ENCODE measurements at places on chromosomes 12 and 14. TPM values are rescaled to one million over a fixed set of nuclear protein-coding genes. Genes with fewer than 3 reads are reported as not detected.

The AGAP2 gene
- 0.12 TPM for total RNA-seq

The KCNJ8 gene
- total RNA-seq = 0.22 TPM

The IFI27 gene
- 0.40 TPM for total RNA-seq

The CNOT2 gene
- total RNA-seq = 32.5 TPM

The PTGDR gene
- not detected for total RNA-seq

The PLCZ1 gene
- total RNA-seq = not detected

The FGF6 gene
- not detected for total RNA-seq

The IFNG gene
- total RNA-seq = not detected

The MIP gene
- not detected for total RNA-seq

The TMEM132D gene
- not detected for total RNA-seq

The LAG3 gene
- total RNA-seq = 1.9 TPM

The TEAD4 gene
- 46.1 TPM for total RNA-seq

The LRRC10 gene
- not detected for total RNA-seq

The FLRT2 gene
- 3.0 TPM for total RNA-seq

The ABCC9 gene
- not detected for total RNA-seq

The PRB2 gene
- not detected for total RNA-seq

The P2RX2 gene
- not detected for total RNA-seq

The ARL6IP4 gene
- 243 TPM for total RNA-seq

The AKAP3 gene
- 0.09 TPM for total RNA-seq

The TPPP2 gene
- total RNA-seq = not detected

The DNAH10 gene
- total RNA-seq = 0.31 TPM

The OAS1 gene
- total RNA-seq = 41.0 TPM

The AQP6 gene
- total RNA-seq = not detected

The DBX2 gene
- not detected for total RNA-seq

The TMEM179 gene
- 0.38 TPM for total RNA-seq

The DACT1 gene
- total RNA-seq = 0.43 TPM

The MCRS1 gene
- 61.5 TPM for total RNA-seq

The ANO2 gene
- not detected for total RNA-seq

The KRT79 gene
- not detected for total RNA-seq

The GPR68 gene
- total RNA-seq = 0.18 TPM

The NPAS3 gene
- not detected for total RNA-seq

The MOK gene
- 22.0 TPM for total RNA-seq

The METTL3 gene
- total RNA-seq = 47.2 TPM

The CLEC4C gene
- not detected for total RNA-seq

The SLC7A7 gene
- 20.6 TPM for total RNA-seq

The RAPGEF3 gene
- 0.54 TPM for total RNA-seq

The RNASE3 gene
- not detected for total RNA-seq

The GUCY2C gene
- total RNA-seq = not detected

The HOXC10 gene
- total RNA-seq = 3.1 TPM

The TPH2 gene
- not detected for total RNA-seq

The HIGD1C gene
- total RNA-seq = not detected

The SMOC1 gene
- 17.8 TPM for total RNA-seq

The TESPA1 gene
- not detected for total RNA-seq

The STXBP6 gene
- total RNA-seq = 1.9 TPM

The MARCHF9 gene
- 8.3 TPM for total RNA-seq

The CCDC38 gene
- 0.07 TPM for total RNA-seq

The SRP54 gene
- 58.5 TPM for total RNA-seq

The LALBA gene
- not detected for total RNA-seq

The CIROP gene
- not detected for total RNA-seq

The MNAT1 gene
- total RNA-seq = 43.9 TPM

The PSEN1 gene
- 63.9 TPM for total RNA-seq

The RERG gene
- total RNA-seq = 0.25 TPM

The GDF3 gene
- not detected for total RNA-seq

The FGD4 gene
- 19.7 TPM for total RNA-seq

The FITM1 gene
- total RNA-seq = not detected

The DENND5B gene
- 13.0 TPM for total RNA-seq

The KRT85 gene
- total RNA-seq = not detected

The TEP1 gene
- 9.4 TPM for total RNA-seq

The TAS2R42 gene
- not detected for total RNA-seq

Measured in A549 treated with Hydrocortisone at 1 μM for 4 hours (cell line).